Hypothalamus (tissue), 51 donors: ENCODE measurements at places on chromosomes 7 and 10.
A peak's percentile ranks its signal among the peaks of the same experiment; 100 is the strongest.

DNA sequence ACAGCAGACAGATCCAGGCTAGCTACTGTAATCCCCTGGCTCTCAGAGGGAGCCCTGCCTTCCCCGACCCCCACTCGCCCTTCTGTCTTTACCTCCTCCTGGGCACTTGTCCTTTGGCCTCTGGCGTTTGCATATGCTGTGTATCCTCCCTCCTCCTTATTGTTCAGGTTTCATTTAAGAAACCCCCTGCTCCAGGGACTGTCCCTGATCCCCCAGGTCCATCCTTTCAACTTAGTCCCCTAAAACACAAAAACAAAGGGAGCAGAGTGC, 25.7 kb downstream of the GRID1 start:
- DNase-seq: no peak

GRCh38 chr7:127396184-127396583, 3.7 kb upstream of the ZNF800 start:
- DNase-seq: no peak

GRCh38 chr7:159229683-159230475, 85.2 kb upstream of the VIPR2 start:
- no peak for DNase-seq

DNA sequence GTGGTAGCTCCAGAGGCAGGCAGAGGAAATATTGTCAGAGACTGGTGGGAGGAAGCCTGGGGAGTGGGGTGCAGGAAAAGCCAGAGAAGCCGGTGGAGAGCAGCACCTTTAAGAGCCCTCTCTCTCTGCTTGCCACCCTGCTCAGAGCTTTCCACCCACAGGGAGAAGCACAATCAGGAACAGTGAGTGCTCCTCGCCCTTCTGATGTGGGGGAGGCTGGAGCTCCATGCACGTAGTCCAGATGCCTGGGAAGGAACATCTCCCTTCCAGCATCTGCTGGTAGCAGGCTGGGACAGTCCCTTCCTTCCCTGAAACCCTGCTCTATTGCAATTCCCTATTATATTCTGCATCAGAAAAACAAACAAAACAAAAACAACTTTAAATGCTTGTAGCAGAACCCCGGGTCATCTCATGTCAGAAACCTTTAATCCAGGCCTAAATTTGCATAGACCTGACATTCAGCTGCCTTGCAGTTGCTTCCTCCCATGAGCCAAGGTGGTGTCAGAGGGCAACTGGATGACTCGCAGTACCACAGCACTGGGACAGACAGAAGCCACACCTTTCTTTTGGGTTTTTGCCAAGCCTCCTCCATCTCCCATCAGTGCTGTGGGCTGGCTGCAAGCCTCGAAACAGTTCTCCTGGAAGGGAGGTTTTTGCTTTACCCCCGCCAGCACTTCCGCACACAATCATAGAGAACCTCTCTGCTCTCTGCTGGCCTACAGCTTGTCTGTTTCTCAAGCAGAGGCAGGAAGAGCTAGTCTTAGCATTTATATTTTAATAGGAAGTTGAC, 13.1 kb downstream of the AVPI1 start:
- peak; percentile 52 for DNase-seq

DNA sequence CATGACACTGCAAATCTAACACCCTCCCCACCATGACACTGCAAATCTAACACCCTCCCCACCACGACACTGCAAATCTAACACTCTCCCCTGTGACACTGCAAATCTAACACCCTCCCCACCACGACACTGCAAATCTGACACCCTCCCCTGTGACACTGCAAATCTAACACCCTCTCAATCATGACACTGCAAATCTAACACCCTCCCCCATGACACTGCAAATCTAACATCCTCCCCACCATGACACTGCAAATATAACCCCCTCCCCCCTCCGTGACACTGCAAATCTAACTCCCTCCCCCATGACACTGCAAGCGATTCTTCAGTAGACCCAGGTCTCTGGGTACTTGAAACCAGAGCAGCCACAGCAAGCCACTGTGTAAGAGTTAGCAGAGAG, 604.4 kb downstream of the DNAJB6 start:
- no peak for DNase-seq

- DNase-seq: no peak
Measured at GRCh38 chr7:135197906-135198655, 13.2 kb downstream of the WDR91 start.

- no peak for DNase-seq
Measured at GRCh38 chr10:110502851-110503301, 5.2 kb downstream of the DUSP5 start.

DNA sequence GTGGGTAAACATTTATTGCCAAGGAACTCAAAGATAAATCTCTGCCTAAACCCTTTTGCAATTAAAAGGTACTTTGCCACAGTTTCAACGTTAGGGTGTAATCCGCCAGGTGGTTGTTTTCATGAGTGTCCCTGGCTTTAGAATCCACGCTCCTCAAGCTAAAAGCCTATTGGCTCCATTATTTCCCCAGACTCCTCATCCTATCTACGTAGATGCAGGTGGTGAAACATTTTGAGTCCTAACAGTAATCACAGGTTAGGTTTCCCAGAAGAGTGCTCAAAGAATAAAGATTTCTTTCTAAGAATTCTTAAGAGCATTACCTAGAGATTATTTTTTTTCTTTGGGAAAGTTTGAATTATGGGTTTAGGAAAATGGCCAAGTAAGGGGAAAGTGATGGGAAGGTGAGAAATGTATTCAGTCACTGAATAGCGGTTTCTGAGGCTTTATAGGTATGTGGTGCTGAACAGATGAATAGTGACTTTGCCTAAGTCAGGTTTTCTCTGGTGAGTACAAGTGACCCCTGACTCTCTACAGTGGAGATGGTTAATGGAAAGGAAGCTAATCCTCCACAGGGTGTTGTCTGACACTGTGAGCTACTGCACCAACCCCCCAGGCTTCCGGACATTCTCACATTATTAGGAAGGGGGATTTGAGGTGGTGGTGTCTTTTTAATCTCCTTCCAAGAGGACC, 60.2 kb downstream of the NRP1 start:
- no peak for DNase-seq

- no peak for DNase-seq
Measured at GRCh38 chr10:102540023-102540422, 36.3 kb downstream of the SUFU start.

DNA sequence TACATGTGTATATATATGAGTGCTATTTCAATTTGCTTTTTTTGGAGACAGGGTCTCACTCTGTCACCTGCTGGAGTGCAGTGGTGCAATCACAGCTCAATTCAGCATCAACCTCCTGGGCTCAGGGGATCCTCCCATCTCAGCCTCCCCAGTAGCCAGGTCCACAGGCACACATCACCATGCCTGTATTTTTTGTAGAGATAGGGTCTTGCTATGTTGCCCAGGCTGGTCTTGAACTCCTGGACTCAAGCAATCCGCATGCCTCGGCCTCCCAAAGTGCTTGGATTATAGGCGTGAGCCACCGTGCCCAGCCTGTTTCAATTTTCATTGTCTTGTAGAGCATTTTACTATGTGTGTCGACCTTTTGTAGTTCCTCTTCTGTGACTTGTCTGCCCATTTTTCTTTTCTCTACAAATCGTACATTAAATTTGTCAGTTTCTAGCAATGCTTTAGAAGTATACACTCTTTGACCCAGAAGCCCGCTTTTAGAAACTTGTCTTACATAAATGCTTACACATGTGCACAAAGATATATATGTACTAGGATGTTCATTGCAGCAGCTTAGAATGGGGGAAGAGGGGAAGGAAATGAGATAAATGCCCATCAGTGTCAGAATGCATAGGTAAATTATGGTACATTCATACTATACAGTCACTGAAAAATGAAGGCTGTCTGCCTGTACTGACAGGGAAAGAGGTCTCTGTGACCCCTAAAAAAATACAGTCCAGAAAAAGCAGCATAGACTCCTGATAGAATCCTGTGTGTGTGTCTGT, 12.2 kb upstream of the RFC2 start:
- no peak for DNase-seq

GRCh38 chr7:50662041-50662694, 97.0 kb upstream of the DDC start:
- DNase-seq: no peak

DNA sequence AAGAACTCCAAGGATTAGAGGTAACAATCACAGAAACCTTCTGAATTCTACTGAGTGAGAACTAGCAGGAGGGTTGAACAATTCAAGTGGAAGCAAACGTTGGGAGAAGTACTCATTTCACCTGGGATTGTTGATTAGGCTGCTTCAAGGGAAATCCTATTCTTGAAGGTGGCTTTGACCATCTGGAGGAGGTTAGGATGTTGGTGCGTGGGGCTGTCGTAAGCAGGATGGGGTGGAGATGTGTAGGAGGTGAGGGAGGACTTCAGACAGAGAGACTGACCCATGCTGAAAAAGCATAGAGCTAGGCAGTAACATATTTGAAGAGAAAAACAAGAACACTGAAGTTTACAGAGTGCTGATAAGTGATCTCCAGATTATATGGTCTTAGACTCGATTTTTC, 147.9 kb downstream of the FRMD4A start:
- no peak for DNase-seq

DNA sequence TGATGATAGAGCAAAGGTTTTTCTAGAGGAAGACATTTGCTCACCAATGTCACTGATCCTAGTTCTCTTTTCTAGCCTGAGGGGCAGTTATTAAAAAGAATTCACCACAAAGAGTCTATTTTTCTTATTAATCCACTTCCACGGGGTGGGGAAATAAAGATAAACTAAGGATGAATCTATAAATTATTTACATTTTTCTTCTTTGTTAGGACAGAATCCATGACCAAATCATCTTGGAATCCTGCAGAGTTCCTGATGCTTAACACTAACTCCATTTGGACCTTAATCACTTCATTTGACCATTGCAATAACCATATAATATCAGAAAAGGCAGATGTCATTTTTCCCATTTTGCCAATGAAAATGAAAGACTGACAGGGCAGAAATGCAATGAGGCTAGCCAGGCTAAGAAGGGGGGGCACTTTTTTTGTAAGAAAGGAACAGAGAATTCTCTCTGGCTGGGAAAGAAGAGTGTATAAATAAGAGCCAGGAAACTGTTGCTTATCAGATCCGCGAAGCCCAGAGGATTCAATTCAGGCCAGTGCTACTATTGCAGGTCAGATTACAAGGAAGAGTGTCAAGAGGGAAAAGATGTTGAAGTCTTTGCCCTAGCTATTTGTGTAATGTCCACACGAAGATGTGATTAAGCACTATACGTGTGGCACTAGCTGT, 433.2 kb downstream of the TNS3 start:
- DNase-seq: no peak

GRCh38 chr10:116521424-116522290, 24.1 kb upstream of the PNLIP start:
- no peak for DNase-seq

DNA sequence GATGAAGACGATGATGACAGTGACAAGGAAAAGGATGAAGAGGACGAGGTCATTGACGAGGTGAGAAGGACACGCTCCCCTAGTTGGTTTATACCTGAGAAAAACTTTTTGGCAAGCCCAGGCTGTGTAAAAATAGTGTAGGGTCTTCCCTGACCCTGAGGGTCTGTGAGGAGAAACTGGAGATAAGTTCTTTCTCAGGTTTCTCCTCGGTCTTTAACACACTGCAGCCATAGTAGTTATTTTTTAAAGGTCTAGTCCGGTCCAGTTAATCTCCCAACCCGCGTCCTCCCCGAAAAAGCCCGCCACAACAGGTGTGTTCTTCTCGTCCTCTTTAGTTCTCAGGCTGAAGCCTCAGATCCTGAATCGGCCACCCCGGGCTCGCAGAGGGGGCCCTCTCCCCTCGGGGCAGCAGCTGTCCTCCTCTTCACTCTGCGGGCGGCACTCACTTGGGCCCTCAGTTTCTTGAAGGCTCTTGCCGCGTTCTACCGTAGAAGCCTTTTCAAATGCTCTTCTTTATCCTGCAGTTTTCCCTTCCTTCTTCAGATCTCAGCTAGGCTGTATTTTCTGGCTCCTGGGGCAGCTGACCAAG, 411 bp downstream of the BCCIP start:
- no peak for DNase-seq

GRCh38 chr10:104122225-104123107, 495 bp downstream of the SFR1 start:
- DNase-seq: no peak

GRCh38 chr10:127486355-127486754, 62.8 kb upstream of the NPS start:
- no peak for DNase-seq

DNA sequence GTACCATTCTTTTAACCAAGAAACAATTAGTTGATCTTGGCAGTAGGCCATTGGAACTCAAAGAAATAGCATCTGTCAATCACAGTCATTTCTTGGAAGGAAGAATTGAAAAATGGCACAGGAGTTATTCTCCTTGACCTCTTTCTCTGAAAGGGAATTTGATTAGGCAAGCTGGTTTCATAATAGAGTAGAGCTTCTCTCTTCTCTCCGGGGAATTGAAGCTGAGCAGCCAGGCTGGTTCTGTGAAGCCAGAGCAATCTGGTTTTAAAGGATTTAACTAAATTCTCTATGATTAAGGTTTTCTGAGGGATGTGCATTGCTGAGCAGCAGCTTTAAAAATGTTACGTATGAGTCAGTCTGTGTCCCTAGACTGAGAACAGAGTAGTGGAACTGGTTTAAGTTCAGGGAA, 70.2 kb downstream of the AHCYL2 start:
- DNase-seq: no peak

- DNase-seq: no peak
Measured at GRCh38 chr10:112710528-112710927, 239.5 kb upstream of the TCF7L2 start.

GRCh38 chr7:117157241-117158209, 165.3 kb downstream of the WNT2 start:
- DNase-seq: no peak

DNA sequence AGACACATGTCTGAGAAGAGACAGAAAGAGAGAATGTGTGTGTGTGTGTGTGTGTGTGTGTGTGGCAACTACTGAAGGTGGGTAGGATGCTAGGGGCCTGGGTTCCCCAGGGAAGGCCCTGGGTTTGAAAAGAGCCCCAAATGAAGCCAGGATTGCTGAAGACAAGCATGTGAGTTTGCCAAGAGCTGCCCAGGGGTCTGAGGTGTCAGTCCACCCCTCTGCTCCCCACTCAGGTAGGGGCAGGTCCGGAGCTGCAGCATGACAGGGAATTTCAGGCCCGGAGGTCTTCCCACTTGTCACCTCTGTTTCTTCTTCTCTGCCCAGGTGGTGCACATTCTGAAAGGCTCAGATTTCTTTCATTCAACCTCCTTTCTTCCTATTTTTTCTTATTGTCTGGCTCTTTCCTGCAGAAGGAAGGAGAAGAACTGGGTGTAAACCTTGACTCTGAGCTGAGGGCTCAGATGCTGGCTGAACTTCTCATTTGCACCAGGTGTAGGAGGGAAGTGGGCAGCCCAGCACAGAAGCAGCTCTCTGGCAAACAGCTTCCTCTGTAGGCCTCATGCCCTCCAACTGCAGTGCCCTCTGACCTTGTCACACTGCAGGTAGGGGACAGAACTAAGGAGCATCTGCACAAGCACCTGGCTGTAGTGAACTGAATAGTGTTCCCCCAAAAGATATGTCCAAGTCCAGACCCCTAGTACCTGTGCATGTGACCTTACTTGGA, 79.6 kb upstream of the LRRC4 start:
- no peak for DNase-seq
